ENCODE measurements at places on chromosomes 2 and 18. TPM values are rescaled to one million over a fixed set of nuclear protein-coding genes. Genes with fewer than 3 reads are reported as not detected.

MAL gene
- total RNA-seq, result 3.7 TPM

TRIM54 gene
- 0.49 TPM for total RNA-seq

SERPINB3 gene
- total RNA-seq, result not detected

EVA1A gene
- 46.6 TPM for total RNA-seq

CYS1 gene
- 7.9 TPM for total RNA-seq

GMPPA gene
- 38.5 TPM for total RNA-seq

OSBPL1A gene
- 52.2 TPM for total RNA-seq

ST8SIA5 gene
- not detected for total RNA-seq

C2orf66 gene
- not detected for total RNA-seq

DSG2 gene
- 29.7 TPM for total RNA-seq

CPO gene
- not detected for total RNA-seq

SH3RF3 gene
- 9.0 TPM for total RNA-seq

MERTK gene
- total RNA-seq, result 22.0 TPM

DNAH6 gene
- total RNA-seq, result 11.5 TPM

OBSL1 gene
- 66.4 TPM for total RNA-seq

CYP27C1 gene
- total RNA-seq, result 0.39 TPM

STARD6 gene
- not detected for total RNA-seq

ACKR3 gene
- 11.6 TPM for total RNA-seq

SALL3 gene
- total RNA-seq, result not detected

CTDSP1 gene
- total RNA-seq, result 206 TPM

Data from upper lobe of left lung (tissue), 6 donors.